ENCODE measurements at places on chromosomes 7 and 10.

- peak; percentile 15 for DNase-seq
Measured at GRCh38 chr7:139602143-139602722, 78.7 kb downstream of the CLEC2L start.

GRCh38 chr7:112372101-112372500, 78.2 kb upstream of the IFRD1 start:
- DNase-seq, result no peak

- DNase-seq, result peak; percentile 43
Measured at GRCh38 chr10:4670737-4671136, 155.3 kb upstream of the AKR1E2 start.

GRCh38 chr7:153381275-153382040, 621.9 kb downstream of the ACTR3B start:
- DNase-seq, result no peak

DNA sequence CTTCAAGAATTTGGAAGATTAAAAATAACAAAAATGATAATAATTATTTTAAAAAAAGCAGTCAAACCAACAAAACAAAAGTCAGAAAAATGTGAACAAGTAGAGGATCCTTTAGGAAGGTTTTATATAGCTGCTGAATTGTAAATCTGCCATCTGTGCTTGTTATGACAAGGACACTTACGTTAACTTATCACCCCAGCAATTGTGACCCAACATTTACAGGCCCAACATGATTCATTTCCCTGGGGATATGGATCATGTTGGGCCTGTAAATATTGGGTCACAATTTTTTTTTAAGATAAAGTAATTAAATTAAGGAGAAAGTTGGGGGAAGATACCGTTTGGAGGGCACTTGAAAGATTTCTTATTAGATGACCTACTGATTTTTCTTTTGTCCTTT, 261.4 kb upstream of the HABP2 start:
- no peak for DNase-seq

- DNase-seq, result no peak
Measured at GRCh38 chr10:48551861-48552591, 52.8 kb downstream of the ARHGAP22 start.

GRCh38 chr10:11755512-11756263, 13.5 kb downstream of the ECHDC3 start:
- DNase-seq, result no peak

DNA sequence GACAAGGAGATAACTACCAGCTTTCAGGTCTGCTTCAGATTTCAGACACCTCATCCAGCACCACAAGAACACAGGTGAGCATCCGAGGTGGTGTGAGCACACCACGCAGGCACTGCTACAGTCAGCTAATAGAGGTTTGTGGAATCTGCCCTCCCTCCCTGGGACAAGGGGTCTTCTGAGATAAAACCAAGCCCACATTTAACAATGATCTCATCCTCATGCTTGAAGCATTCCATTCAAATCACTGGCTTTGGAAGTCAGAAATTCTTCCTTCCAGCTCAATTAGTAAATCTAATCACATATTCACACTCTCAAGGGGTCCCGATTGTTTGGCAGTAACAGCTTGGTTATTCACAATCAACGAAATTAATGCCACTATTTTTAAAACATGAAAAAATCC, 331.4 kb downstream of the ELMO1 start:
- DNase-seq, result no peak

DNA sequence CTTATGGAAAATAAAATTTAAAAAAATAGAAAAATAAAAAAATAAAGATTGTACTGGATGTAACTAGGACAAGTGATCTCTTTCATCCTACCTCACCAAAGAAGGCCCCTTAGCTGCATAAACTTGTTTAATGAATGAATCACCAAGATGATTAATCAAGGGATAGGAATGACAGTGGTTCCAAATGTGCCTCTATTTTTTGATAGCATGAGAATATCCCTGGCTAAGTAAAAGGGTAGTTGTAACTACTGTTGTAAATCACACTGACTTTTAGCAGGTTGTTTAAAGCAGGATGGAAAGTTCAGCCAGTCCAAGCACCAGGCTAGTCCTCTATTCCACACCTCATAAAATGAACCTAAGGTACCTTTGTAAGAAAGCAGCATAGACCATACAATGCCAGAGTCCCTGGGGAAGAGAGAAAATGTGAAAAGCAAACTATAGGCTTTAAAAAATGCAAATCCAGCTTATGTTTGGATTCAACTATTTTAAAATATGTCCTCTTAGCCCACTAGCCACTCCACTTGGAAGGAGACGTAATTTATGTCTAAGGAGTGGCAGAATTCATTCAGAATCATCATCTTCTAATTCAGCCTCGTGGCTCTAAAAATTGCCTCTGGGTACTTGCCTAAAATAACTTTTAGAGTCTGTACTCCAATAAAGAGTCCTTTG, 126.8 kb downstream of the SKIDA1 start:
- peak; percentile 32 for DNase-seq

DNA sequence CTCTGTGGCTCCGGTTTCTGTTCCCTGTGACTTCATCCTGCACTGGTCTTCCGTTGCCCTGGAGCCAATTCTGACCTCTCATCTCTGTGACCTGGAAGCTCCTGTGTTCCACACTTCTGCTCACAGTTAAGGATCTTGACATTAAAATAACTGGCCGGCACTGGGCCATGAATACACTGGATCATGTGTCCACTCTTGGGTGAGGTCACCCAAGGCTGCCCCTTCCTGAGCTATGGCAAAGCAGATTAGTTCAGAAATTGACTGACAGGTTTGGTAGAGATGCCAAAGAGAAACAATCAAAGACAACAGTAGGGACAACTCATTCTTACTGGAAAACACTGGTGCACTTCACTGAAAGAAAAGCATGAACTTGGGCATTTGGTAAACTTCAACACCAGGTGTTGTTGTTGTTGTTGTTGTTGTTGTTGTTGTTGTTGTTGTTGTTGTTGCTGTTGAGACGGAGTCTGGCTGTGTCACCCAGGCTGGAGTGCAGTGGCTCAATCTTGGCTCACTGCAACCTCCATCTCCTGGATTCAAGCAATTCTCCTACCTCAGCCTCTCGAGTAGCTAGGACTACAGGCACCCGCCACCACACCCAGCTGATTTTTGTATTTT, 36.7 kb upstream of the GRID1 start:
- DNase-seq, result no peak

DNA sequence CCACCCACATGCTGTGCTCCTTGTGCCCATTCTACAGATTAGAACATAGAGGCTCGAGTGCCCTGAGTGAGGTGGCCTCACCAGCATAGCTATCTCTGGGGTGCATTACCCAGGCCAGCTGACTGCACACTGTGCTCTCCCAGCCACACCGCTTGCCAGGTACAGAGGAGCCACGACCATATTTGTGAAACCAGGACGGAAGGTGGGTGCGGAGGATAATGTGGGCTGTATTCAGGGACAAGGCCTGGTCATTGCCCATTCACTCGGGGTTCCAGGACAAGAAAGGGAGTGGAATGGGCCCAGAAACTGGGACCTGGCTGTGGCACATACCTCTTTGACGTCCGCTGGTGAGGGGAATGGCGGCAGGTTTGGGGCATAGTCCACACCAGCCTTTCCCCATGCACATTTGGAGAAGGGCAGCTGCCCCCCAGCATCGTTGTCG, 236.0 kb downstream of the TNS3 start:
- no peak for DNase-seq

DNA sequence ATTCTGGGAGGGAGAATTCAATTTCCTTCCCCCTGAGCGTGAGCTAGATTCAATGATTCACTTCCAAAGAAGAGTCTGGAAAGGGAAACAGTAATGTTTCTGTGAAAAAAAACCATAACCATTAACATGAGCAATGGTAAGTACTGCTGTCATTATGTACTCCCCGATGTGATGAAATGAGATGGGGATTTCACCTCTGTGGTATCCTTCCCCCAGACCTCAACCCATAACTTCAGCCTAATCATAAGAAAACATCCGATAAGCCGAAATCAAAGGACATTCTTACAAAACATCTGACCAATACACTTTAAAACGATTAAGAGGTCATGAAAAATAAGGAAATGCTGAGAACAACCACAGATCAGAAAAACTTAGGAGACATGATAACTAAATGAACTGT, 27.2 kb downstream of the EZH2 start:
- DNase-seq, result no peak

DNA sequence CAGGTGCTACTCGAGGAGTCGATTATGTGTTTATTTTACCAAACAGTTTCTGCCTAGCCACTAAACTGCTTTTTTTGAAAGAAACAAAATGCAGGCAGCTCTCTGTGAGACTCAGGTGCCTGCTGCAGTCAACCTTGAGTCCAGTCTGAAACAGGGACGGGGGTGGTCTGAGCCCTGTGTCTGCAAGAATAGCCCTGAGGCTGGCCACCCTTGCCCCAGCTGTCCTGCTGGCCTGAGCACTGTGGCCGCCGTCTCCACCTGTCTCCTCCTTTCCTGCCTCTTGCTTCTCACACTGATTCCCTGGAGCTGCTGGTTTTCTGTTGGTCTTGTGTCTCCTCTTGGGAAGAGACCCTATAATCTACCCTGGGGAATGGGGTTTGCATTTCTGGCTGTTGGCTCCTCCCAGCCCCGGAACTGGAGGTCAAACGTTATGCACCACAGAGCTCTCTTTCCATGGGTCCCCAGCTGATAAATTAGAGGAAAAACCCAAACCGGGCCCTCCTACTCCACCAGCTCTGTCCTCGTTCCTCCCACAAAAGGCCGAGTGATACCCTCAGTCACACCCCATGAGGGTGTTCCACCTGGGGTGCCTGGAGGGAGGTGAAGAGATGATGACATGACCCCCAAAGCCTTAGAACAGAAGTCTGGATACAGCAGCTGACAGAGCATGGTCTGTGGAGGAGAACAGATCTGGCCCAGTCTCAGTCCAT, 15.0 kb upstream of the SLC18A3 start:
- DNase-seq, result no peak

DNA sequence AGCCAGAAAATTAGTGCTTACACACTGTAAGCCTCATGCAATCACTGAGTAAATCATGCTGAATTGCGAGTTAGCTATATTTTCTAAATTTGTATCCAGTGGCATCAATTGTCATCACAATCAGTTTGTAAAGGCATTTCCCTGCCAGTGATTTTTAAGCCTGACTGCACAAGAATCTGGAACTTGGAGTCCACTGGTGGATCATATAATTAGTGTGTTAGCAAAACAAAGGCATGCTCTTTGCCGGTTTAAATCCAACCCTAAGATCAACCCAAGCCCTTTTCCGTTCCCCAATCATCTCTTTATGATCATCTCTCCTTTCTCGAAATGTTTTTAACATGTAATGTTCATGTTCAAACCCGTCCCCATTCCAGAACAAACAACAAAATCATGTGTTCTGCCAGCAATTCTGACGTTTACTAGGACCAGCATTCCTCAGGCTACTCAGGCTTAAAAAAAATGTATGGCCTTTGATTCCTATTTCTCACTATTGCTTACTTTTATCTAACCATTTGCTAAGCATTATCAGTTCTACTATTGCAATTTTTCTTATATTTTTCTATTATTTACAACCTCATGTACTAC, 649.2 kb downstream of the SORCS1 start:
- DNase-seq, result no peak

DNA sequence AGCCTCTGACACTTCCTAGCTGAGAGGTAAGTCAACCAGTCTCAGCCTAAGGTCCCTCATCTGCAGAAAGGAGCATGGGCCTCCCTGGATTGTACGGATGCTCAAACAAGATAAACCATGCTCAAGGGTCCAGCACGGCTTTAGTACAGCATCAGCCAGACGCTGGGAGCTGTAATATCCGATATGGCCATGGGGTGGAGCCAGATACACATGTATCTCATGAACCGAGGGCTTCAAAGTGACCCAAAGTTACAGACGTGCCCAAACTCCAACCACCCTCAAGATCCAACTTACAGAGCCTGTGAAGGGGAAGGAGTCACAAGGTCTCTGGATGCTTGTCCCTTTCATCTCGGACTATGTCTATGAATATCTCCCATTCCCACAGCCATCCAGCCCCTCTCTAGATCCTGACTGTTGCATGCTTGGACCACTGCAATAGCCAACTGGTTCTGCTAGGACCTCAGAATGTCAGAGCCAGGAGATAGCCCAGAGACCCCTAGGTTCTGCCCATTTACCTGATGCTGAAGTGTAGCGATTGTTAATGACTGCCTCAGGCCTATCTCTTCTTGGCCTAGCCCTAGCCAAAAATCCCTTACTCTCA, 142.4 kb downstream of the SH3PXD2A start:
- peak; percentile 46 for DNase-seq

- DNase-seq, result no peak
Measured at GRCh38 chr7:101993311-101993710, 175.9 kb downstream of the CUX1 start.

DNA sequence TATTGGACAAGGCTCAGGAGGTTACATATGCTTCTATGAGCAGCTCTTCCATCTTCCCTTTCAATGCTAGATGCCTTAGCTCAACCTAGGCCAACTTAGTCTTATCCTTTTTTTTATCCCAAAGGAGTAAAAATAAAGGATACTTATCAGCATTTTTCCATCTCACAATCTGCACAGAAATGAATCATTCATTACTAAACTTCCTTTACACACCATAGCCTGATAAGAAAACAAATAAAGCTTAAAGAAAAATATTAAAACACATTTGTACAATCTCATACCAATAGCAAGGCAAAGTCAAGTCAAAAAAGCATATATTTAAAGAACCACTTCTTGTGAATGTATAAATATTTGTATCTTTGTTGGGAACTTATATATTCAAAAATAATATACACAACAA, 407.4 kb downstream of the GRM8 start:
- no peak for DNase-seq

GRCh38 chr10:27819781-27820531, 74.3 kb upstream of the MKX start:
- peak; percentile 76 for DNase-seq

GRCh38 chr7:134495546-134495945, 31.8 kb upstream of the AKR1B10 start:
- DNase-seq, result no peak

DNA sequence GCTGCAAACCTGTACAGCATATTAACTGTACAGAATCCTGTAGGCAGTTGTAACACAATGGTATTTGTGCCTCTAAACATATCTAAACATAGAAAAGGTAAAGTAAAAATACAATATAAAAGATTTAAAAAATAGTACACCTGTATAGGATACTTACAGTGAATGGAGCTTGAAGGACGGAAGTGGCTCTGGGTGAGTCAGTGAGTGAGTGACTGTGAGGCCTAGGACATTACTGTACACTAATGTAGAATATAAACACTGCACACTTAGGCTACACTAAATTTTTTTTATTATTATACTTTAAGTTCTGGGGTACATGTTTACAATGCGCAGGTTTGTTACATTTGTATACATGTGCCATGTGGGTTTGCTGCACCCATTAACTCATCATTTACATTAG, 97.3 kb upstream of the STK17A start:
- no peak for DNase-seq

- no peak for DNase-seq
Measured at GRCh38 chr10:77861366-77861765, 65.2 kb downstream of the DLG5 start.
